NCI-H187 (cell line): ENCODE measurements at places on chromosomes 7 and 10.

DNA sequence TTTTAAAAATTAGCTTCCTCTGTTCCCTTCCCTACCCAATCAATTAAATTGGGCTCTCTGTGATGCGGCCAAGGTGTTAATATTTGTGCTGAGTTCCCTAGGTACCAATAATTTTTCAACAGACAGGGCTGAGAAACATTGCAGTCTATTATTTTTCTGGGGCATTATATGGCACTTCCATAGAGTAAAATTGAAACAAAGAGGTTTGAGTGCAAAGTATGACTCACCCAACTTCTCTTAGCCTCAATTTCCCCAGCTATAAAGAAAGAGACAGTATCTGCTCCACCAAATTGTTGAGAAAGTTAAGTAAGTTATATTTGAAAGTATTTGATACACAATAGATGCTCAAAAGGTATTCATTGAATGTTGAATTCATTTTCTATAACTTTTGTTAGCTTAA, 74.9 kb downstream of the TES start:
- DNase-seq: no peak

DNA sequence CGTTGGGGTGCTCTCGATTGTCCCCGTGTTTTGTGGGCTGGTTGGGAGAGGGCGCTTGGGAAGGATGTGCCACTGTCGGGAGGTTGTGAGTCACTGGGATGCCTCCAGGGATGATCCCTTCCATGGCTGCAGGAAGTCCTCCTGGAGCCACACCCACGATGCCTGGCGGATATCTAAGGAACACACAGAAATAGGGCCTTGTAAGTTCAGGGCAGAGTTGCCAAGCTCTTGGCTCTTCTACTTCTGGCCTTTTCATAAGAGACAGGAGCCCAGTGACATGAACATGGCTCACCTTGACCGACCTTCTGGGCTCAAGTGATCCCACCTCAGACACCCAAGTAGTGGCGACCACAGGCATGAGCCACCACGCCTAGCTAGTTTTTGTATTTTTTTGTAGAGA, 47.6 kb downstream of the ZRANB1 start:
- no peak for DNase-seq

GRCh38 chr7:95334447-95334846, 10.1 kb upstream of the PON1 start:
- DNase-seq: no peak

- no peak for DNase-seq
These were observed 86.6 kb upstream of the PDK4 start for GRCh38 chr7:95682913-95683312.

DNA sequence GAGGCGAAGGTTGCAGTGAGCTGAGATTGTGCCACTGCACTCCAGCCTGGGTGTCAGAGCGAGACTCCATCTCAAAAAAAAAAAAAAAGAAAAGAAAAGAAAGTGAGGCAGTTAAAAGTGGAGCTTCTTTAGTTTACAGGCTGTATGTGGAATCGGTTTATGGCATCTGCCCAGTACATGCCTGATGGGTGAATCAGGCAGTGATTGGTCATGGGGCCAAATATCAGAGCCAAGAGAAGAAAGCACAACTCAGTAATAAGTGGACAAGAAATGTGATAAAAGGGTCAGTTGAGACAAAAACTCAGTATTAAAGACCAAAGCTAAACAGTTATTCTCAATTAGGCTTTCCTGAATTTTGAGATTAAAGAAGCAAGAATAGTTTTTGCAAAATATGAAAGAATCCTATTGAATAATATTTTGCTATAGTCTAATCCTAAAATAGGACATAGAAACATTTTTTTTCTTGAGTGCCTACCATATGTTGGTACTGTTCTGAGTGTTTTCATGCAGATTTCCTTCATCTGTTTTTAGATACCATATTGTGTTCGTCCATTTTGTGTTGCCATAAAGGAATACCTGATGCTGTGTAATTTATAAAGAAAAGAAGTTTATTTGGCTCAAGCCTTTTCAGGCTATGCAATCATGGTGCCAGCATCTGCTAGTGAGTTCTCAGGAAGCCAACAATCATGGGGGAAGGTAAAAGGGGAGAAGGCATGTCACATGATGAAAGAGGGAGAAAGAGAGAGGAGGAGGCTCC, 14.4 kb downstream of the CDC14C start:
- DNase-seq: no peak

DNA sequence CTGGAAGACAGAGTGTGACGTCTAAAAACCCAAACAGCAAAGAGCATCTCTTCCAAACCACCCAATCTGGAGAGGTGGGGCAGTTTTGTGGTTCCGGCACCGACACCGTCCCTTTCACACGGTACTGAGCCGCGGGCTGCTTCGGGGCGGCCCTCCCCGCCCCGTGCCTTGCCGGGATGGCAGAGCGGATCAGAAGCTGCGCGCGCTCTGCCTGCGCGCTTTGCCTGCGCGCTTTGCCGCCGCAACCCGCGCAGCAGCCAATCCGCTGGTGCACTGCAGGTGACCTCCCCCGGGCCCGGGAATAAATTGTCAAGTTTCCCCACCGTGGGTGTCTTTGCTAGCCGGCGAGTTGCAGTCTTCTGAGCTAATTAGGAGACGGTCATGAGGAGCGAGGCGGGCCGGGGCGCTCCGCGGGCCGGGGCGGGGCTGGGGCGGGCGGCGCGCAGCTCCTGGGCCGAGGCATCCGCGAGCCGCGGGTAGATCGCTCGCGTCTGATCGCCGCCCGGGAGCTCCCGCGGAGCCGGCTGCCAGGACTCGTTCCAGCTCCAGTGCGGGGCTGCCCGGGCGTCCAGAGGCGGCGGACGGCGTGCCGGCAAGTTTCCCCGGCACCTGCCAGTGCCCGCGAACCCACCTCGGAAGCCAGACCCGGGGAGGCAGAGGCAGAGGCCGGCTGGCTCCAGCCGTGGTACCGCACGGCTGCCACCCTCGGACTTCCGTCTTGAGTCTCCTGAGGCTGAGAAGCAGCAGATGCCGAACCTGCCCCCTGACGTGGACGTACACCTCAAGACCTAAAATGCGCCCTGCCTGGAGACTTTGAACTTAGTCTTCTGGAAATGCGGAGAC, 536.0 kb upstream of the GALNT17 start:
- no peak for DNase-seq

DNA sequence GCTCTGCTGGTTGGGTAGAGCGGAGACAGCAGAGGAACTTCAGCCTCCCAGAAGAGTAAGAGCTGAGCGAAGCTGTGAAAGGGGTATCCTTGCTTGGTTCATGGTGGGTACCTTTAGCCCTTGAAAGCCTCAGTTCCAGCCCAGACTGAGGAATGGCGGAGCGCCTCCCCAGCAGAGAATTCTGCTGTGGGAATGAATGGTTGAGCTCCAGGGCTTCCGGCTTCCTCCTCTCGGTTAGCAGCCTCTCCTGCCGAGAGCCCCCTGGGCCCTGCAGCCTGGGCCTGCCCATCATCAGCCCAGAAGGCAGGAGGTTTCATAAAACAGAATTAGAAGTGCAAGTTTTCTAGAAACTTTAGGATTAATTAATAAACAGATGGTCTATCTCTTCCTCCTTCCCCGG, 79.9 kb upstream of the ANLN start:
- DNase-seq: no peak

DNA sequence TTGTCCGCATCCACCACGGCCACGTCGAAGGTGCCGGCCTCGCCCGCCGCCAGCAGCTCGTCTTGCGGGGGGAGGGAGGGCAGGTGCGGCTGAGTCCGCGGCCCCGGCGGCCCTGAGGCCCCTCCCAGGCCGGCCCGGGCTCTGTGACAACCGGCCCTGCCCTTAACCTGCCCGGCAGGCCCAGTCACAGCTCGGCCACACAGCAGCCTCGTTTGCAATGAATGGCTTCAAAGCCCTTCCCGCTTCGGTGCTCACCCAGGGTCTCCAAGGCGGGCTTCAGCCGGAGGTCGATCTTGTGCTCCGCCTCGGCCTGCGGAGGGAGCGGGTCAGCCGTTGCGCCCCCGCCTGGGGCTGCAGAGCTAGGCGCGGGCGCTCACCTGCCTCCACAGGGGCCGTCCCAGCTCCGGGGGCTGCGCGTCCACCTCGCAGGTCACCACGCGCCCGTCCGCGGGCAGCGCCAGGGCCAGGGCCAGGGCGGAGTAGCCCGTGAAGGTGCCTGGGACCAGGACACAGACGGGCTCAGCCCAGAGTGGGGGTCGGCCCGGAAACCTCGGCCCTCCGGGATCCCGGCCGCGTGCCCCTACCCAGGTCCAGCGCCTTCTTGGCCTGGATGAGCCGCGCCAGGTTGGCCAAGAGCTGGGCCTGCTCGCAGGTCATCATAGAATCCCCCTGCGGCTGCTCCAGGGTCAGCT, 928 bp downstream of the COMTD1 start:
- no peak for DNase-seq

DNA sequence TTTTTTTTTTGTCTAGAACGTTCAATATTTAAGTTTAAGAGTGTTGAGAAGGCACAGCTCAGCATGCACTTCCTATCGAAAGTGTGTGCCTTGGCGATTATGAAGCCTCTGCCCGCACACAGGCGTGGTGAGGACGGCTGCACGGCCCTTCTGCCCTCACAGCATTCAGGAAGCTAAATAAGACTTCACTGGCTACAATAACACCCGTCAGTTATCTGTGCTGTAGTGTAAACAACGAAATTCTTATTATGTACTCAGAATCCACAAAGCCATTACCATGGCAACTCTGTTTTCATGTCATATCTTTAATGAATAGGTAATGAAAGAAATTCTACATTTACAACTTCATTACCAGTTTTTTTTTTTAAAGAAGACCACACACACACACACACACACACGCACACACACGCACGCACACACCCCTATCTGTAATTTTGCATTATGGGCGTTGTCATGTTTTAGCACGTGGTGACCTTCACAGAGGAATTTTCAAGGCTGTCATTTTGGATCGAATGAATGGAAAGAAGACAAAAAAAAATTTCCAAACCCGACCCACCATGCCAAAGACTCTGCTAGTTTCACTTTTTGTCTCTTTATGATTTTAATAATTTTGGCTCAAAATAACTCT, 254.8 kb upstream of the CTBP2 start:
- DNase-seq: no peak

- DNase-seq: no peak
These were observed 138.1 kb downstream of the VTI1A start for GRCh38 chr10:112585126-112585525.

GRCh38 chr7:158609313-158609974, 21.8 kb upstream of the PTPRN2 start:
- DNase-seq: no peak

DNA sequence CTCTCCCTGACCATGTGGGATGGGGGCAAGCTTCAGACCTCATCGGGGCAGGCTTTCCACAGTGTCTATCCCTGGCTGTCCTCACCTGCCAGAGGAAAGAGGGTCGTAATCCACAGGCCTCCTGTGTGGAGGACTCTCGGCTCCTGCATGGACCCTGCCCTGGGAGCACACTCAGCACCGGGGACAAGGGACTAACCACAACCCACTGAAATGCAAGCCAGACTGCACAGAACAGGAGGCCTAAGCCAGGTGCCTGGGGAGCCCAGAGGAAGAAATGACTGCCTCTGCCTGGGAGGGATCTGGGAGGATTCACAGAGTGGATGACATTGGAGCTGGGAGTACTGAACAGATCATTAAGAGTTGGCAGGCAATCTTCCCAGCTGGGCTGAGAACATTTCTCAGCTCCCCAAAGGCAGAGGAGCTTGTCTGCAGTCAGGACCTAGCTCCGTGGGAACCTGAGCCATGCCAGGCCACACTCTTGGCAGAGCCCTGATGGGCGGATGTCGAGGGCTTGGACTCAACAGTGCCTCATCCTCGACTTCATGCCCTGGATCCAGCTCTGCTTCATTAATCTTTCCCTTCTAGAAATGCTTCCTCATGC, 213.4 kb downstream of the USP6NL start:
- DNase-seq: no peak

GRCh38 chr7:5622746-5623145, 158.7 kb downstream of the RNF216 start:
- DNase-seq: no peak

DNA sequence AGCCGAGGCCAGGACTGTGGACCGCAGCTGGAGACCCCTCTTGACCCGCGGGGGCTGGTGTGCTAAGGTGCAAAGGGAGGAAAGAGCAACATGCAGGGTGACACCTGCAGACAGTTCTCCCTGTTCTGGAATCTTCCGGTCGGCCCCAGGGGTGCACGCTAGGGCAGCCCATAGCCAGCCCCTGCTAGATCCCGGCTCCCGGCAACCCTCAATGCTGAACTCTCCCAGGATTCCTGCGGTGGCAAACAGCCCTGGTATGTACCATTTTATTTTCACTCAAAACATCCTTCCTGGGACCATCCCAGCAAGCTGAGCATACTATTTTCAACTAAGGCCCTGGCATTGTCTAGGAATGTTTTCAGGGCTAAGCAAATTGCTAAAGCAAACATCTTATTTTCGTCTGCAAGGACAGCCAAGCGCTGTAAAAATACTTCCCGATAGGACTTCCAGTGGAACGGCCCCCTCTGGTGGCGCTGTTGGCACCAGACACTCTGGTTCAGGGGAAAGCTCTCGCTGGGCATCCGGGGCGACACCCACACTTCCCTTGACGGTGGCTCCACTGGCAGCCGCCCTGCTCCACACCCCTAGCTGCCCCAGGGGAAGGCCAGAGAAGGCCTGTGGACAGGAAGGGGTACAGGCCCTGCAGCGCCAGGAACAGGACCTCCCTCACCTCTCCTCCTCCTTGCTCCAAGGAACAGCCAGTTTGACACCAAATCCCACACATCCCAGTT, 99.4 kb downstream of the CTBP2 start:
- peak; percentile 9 for DNase-seq

GRCh38 chr10:63438506-63439498, 27.0 kb downstream of the JMJD1C start:
- DNase-seq: no peak

- DNase-seq: no peak
These were observed 99.4 kb downstream of the PARD3 start for GRCh38 chr10:34715511-34716187.

- DNase-seq: no peak
These were observed 4.4 kb upstream of the SEPHS1 start for GRCh38 chr10:13352519-13352918.

- no peak for DNase-seq
These were observed 92.3 kb upstream of the PRPS1L1 start for GRCh38 chr7:18119985-18120384.

DNA sequence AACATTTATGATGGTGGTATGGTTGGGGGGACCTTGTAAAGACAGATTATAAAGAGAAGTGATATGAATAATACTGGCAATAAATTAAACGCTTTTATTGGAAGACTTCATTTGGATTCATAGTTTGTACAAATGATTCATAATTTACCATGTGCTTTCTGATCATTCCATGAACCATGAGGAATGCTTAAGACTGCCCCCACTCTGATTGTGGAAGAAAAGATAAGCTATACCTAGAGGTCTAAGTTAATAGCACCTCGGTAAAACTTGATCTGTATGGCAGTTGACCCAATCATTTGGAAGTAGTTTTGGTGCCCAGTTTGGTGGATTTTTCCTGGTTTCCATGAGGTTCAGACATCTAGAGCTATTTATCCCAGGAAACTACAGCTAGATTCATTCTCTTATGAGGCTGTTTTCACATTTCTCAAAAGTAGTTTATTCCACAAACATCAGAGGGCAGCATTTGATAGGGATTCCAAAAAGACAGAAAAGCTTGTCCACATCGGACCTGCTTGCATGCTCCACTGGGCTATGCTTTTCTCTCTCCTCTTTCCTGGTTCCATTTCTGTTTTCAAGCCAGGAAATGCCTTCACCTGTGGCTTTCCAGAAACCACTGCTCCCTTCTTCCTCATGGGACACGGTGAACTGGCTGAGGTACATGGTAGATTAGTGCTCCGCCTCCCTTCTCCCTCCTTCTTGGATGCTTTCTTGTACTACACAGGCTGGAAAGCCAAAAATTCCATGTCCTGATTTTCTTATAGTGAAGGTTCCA, 29.2 kb downstream of the TFAM start:
- DNase-seq: no peak
